ENCODE measurements at places on chromosomes 16 and 17.

DNA sequence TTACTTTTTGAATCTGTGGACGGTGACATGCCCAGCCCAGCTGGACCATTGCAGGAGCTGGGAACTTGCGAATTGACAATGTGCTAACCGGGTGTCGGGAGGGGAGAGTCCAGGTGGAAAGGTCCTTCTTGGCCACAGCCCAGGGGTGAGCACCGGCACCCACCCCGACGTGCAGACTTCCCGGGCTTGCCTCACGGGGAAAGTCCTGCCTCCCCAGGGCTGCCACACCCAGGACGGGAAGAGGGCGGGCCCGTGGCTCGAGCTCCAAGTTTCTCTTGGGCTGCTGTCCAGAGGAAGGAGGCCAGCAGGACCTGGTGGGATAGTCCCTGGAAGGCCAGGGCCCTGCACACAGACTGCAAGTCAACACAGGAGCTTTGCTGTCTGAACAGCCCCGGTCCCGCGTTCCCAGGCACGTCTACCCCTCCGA is 17.7 kb downstream of the CARD14 start:
- DNase-seq: no peak

DNA sequence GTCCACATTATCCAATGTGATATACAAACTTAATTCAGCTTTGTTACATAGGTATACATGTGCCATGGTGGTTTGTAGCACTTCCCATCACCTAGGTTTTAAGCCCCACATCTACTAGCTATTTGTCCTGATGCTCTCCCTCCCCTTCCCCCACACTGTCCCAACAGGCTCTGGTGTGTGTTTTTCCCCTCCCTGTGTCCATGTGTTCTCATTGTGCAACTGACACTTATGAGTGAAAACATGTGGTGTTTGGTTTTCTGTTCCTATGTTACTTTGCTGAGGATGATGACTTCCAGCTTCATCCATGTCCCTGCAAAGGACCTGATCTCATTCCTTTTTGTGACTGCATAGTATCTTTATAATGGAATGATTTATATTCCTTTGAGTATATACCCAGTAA is 196.7 kb downstream of the CDH11 start:
- no peak for DNase-seq

GRCh38 chr17:2695243-2695960 is 16.2 kb downstream of the CLUH start:
- no peak for DNase-seq

- no peak for DNase-seq
These were observed 680 bp downstream of the SKA2 start for GRCh38 chr17:59154292-59154720.

DNA sequence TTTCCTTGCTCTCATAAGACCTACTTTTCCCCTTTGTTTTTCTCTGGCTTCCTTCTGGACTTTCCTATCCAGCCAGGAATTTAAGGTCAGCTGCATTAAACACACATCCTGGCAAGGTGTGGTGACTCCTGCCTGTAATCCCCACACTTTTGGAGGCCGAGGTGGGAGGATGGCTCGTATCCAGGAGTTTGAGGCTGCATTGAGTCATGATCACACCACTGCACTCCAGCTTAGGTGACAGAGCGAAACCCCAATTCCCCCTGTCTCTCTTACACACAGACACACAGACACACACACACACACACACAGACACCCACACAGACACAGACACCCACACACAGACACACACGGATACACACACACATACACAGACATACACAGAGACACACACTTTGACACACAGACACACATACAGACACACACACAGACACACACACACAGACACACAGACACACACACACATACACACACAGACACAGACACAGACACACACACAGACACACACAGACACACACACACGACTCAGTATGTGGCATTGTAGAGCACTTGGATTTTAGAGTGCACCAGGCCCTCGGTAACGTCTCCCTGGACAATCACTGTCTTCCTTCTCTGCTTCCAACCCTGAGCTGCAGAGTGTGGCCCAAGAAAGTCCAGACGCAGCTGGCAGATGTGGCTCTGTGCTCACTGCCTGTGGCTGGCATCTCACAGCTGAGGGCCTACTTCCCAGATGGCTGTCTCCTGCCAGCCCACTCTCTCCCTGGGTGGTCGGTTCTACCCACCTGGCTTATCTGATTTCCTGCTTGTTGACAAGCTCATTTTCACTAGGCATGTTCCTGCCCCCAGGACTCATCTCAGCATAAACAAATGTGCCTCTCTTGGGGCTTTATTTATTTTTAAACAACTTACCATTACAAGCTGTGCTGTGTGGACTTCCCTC is 39.0 kb downstream of the NLRP1 start:
- DNase-seq: no peak

GRCh38 chr17:39450051-39450450 is 1.0 kb downstream of the MED1 start:
- no peak for DNase-seq

GRCh38 chr17:70168044-70168976 is 1.0 kb upstream of the KCNJ2 start:
- DNase-seq: no peak

GRCh38 chr16:10959161-10959560 is 14.8 kb downstream of the CLEC16A start:
- no peak for DNase-seq

- DNase-seq: no peak
These were observed 42.2 kb upstream of the KIFC3 start for GRCh38 chr16:57844416-57845030.

GRCh38 chr17:58538811-58539409 is 24.5 kb upstream of the MTMR4 start:
- DNase-seq: no peak

GRCh38 chr17:32267690-32268205 is 2.1 kb downstream of the RHBDL3 start:
- DNase-seq: no peak

DNA sequence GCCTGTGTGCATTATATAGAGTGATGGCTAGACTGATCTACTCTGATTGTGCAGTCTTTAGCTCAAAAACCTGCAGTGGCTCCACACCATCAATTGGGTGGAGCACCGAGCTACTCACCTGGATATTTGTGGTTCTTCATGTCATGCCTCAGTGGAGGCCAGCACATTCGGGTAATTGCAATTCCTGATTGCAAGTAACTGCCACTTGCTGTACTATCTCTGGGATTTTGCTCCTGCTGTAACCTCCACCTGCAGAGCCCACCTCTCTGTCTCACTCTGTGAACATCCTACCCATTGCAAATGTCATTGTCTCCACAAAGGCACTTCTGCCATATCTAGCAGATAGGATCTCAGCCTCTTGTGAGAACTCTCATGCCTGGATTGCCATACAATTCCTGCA is 1.7 kb upstream of the CCL1 start:
- no peak for DNase-seq

DNA sequence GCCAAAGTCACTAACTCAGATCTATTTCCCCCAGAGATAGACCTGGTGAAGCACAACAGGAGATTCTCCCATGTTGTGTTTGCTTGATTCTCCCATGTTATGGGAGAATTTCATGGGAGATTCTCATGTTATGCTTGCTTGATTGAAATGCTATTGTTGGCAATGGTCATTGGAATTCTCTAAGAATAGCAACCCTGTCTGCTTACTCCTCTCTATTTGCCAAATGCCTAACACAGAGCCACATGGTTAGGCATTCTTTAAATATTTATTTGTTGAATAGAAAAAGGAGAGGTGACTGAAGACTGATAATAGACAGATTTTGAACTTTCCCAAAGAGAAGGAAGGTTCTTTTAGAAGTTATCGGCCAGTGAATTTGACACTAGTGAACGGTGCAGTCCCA is 111.5 kb upstream of the MPHOSPH6 start:
- no peak for DNase-seq

GRCh38 chr17:61756561-61756960 is 106.8 kb downstream of the BRIP1 start:
- no peak for DNase-seq

DNA sequence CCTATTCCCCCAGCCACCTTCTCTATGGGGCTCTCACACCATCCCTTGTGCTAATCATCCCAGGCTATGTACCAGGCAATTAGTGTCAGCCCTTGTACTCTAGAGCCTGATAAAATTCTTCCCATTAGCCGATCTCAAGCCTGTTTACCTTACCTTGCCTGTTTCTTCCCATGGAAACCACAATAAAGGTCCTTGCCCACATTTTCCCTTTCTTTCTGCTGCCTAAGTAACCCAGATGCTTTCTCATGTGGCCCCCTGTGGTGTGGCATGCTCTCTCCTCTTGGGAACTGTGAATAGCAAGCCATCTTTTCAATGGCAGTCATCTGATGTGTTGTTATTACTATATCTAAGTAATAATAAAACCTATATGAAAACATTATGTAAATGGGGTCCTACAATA is 265.8 kb upstream of the ELAC2 start:
- DNase-seq: no peak

DNA sequence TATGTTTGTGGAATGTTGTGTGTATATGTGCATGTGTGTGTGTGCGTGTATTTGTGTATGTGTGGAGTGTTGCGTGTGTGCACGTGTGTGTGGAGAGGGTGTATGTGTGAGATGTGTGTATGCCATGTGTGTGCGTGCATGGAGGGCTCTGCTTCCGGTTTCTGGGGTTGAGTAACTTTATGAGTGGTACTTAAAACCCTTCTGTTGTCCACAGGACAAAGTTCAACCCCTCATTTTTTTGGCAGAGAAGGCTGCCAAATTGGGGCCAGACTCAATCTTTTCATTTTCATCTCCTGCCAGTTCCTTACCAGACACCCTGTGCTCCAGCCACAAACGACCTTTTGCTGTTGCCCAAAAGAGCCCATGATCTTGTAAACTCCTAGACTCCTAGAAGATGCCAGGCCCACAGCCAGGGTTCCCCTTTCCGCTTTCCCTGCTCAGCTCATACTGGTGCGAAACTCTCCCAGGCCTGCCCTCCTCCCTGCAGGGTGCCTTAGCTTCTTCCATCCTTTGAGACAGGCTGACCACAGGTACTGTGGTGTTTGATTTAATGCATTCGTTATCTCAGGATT is 100.2 kb downstream of the CMIP start:
- no peak for DNase-seq

DNA sequence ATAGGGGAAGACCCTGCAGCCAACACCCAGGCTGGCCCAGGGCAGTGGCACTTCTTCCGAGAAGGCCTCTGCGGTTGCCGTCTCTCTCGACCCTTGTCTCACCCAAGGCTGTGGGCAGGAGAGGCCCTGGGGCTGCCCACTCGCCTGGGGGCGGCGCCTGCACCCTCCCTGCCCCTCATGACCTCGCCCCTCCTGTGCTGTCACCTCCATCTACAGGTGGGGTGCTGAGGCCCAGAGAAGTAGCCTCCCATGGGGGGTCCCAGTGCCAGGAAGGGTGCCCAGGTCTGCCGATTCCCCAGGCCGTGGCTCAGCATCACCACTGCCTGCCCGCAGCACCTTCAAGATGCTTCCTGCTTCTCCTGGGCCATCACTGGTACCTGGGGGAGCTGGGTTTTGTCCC is 992 bp downstream of the NLRC3 start:
- DNase-seq: no peak

- peak; percentile 76 for DNase-seq
These were observed 63.5 kb upstream of the TEX2 start for GRCh38 chr17:64326420-64327054.

DNA sequence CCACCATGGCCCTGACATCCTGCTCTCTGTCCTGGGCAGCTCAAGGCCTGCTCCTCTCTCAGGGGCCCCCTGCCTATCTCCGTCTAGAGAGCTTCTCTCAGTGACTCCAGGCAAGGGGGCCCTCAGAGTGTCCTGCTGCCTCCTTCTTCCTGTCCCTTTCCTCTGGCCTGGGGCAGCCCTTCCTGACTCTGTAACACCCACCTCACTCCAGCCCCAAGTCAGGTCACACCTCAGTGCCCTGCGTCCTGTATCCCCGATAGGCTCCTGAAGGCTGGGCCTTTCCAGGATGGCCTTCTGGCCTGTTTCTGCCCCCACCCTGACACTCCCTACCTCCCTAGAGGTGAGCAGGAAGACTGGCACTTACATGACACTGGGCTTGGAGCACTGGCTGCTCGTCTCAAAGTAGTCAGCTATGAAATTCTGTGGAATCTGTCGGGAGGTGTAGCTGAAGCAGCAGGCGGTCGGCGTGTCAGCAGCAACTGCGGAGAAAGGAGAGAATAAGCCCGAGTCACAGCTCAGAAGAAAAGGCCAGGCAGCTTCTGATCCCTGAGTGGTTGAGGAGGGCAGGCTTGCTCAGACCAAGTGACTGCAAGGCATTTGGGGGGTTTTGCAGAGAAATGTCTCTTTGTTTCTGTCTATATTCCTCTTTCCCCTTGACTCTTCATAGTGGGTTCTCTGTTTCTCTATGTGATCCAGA is 976 bp downstream of the CCL3L1 start:
- DNase-seq: no peak

DNA sequence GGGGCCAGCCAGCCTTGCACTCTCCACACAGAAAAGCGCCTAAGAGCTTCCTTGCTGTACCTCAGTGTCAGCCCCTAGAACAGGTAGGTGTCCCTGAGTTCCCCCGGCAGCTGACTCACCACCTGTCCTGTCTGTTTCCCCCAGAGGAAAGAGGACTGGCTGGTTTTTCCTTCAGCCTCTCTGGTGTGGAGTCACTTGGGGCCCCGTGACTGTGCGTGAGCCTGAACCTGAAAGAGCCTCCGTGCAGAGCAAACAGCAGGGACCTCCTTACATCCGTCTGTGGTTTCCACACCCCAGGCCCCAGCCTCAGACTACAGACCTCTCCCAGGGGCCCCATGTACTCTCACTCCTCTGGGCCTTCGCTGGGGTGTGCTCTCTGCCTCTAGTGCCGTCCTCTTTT is 87.8 kb downstream of the GNAO1 start:
- no peak for DNase-seq

GRCh38 chr16:83682116-83682867 is 125.5 kb upstream of the HSBP1 start:
- DNase-seq: no peak

DNA sequence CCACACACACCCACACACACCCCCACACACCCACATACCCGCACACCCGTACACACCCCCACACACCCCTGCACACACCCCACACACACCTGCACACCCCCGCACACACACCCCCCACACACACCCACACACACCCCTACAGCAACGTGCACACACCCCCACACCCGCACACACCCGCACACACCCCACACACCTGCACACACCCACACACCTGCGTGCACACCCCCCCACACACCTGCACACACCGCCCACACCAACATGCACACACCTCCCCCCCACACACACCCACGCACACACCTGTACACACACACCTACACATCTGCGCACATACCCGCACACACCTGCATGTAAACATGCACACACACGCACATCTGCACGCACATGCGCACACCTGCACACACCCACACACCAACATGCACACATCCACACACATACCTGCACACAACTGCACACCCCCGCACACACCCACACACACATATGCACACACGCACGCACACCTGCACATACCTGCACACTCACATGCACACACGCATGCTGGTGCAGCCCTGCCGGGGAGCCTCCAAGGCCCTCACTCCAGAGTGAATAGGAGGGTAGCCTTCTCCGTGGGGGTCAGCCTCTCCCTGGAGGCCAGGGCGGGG is 7.5 kb downstream of the ASPSCR1 start:
- no peak for DNase-seq

- no peak for DNase-seq
These were observed 79.1 kb upstream of the C16orf82 start for GRCh38 chr16:26987597-26988010.

GRCh38 chr16:17603626-17604025 is 132.9 kb upstream of the XYLT1 start:
- DNase-seq: no peak

Measured in CMK (cell line).